ENCODE measurements at places on chromosomes 5 and 9.

GRCh38 chr5:178808886-178809285 lies 50.9 kb upstream of the ZNF354B start:
- DNase-seq: no peak

DNA sequence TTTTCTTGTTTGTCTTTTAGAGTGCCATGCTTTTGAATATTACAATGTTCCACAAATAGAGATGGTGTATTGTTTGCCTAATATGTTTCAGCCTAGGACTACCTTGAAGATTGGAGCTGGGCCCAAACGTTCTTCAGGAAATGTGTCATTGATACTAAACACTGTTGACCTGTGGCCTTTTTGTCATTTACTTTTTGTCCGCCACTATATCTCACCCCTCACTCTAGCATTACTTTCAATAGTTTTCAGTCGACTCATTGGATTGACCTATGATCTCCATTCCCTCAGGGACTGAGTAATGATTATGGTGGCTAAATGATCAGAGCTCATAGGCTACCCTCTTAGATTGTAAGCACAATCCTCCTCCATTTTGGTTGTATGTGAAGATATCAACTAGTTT lies 115.8 kb downstream of the NUDT12 start:
- no peak for DNase-seq

GRCh38 chr9:88786291-88787079 lies 204.8 kb upstream of the S1PR3 start:
- no peak for DNase-seq

DNA sequence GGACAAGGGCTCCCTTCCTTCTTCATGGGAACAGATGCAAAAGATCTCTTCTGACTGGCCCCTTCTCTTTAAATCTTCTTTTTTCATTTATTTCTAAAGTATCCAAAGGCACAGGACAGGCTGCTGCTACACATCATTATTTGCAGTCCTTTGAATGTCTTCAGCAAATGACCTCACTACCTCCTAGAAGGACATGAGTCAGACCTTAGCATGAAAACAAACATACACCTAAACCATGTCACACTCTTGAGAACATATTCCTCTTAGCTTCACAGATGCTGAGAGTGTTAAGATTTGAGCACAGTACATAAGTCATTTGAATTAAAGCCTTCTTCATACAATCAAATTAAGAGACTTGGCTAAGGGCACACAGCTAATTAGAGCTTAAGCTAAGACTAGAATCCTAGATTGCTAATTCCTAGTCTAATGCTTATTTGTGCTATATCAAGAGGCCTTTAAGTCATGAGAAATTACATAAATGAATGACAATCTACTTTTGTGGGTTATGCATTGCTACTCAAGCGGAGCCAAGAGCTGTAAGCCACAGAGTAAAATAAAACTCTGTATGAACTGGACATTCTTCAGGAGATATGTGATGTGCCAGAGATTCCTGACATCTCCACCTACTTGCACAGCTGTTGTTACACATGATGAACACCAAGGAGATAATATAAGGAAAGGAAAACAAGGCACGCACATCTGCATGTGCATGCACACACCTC lies 109.1 kb upstream of the PTGER4 start:
- peak; percentile 42 for DNase-seq

DNA sequence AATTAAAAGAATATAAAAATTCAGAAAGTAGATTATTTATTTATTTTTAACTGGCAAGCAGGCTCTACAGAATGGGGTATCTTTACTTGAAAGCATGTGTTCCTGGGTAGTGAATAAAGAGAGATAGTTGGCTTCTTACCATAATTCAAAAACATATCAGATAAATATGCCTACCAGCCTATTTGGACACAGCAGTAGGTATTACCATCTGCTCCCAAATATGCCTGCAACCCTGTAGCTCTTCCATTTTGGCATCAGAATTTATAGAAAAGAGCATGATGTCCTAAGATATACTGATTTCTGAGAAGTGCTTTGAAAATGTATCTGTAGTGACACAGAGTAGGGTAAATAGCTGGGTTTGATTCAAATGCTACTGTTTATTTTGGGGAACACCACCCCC lies 1300.5 kb upstream of the DMAC1 start:
- DNase-seq: no peak

DNA sequence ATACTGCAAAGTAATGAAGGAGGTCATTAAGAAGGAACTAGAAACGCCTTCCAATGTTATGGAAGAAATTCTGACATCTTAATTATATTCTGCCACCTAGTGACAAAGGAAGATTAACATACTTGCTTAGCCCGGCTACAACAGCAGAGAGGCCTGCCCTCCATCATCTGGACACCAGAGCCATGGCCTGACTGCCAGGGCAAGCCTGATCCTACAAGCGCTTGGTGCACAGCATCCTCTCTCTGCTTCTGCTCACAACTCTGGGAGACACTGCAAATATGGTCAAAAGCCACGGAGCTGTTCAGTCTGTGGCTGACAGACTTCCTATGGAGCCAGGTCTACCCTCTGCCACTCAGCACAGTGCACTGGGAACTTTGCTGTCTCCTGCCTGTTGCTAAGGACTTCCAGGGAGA lies 87.3 kb upstream of the SLC44A1 start:
- DNase-seq: peak; percentile 59

GRCh38 chr5:68225911-68226545 lies 10.5 kb downstream of the PIK3R1 start:
- no peak for DNase-seq

GRCh38 chr5:126464016-126464415 lies 40.8 kb downstream of the GRAMD2B start:
- DNase-seq: peak; percentile 47

DNA sequence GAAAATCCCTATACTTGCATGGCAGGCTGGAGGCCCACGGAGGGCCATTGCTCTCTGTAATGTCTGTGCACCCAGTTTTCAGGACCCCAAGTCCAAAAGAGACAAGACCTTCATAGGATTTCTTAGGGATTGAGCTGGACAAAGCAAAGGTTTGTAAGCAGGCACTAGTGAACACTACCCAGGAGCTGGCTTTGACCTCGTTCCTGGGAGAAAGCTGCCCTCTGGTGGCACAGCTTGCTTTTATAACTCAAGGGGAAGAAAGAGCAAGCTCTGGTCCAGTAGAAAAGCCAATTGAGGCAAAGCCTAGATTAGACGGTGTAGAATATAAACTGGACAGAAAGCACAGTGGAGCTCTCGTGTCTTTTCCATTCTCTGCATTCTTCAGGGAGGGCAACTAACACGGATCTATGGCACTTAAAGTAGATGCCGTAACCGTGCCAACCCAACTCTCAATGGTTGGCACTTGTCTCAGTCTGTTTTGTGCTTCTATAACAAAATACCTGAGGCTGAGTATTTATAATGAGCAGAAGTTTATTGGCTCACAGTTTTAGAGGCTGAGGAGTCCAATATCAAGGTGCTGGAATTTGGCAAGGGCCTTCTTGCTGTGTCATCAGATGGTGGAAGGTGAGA lies 7.9 kb downstream of the GABRP start:
- peak; percentile 52 for DNase-seq

DNA sequence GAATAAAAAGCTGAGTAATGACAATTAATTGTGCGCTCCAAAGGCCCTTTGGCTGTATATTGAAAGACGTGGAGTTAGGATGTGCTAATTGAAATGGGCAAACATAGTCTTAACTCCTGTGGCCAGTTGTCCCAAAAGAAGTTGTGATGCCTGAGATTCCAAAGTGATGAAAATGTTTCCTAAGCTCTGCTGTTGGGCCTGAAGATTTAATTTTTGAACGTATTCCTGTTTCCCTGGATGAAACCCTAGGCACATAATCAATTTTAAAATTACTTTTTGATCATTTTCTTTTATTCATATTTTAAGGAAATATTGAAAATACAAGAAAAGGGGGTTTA lies 87.9 kb downstream of the PRDM6 start:
- no peak for DNase-seq

DNA sequence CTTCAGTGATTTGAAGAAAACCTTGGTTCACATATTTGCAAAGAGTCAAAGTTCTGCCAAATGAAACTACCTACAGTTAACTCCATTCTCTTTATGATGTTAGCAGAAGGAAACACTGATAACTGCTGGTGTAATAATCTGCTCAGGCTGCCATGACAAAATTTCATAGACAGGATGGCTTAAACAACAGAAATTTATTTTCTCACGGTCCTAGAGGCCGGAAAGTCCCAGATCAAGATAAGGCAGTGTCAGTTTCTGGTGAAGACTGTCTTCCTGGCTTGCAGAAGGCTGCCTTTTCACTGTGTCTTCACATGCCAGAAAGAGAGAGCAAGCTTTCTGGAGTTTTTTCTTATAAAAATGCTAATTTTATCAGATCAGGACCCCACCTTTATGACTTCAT lies 102.4 kb upstream of the PARP8 start:
- DNase-seq: peak; percentile 67

GRCh38 chr9:107898761-107899160 lies 409.2 kb upstream of the KLF4 start:
- DNase-seq: no peak

DNA sequence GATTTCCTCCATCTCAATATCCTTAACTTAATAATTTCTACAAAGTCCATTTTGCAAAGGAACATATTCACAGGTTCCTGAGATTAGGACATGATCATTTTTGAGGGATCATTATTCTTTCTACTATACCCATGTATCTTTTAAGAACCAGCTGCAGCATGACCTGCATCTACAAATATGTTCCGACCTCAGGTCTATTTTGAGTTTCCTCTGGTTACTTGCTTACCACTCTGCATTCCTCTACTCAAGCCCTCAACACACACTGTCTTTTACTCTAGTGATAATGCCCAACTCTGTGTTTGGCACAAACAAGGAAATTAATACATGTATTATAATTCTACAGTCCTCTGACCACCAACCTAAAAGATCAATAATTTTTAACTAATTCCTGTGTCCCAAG lies 386.1 kb downstream of the DNAH5 start:
- no peak for DNase-seq
